ENCODE measurements at places on chromosomes 4 and X.

DNA sequence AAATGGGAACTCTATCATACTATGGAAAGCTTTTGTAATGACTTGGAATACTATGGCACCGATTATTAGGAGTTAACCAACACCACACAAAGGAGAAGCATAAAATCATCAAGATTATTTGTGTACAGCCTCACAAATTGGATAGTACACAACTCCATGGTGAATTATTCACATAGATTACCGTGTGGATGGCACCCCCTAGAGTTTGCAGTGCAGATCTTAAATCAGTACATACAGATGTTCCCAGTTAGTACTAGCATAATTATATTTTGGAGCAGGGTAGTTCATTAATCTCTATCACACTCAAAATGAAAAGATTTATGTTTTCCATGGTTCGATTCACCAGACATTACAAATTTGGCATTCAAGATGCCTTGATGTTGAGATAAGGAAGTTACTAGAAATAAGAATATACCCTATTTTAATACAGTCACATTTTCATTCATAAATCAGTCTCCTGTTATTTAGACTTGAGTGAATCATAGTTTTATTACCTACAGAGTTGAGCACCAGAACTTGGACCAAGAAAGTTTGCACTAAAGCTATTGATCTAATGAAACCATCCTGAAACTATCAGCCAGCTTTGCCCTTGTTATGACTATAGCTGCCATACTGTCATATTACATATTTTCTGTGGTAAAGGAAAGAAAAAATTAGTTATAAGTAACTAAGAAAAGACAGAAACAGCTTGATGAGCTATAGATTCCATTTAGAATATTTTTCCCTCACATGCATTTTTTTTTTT is 531.8 kb downstream of the GLUD2 start:
- peak; percentile 68 for DNase-seq

GRCh38 chrX:33175201-33175600 is 36.1 kb downstream of the DMD start:
- DNase-seq: peak; percentile 35

DNA sequence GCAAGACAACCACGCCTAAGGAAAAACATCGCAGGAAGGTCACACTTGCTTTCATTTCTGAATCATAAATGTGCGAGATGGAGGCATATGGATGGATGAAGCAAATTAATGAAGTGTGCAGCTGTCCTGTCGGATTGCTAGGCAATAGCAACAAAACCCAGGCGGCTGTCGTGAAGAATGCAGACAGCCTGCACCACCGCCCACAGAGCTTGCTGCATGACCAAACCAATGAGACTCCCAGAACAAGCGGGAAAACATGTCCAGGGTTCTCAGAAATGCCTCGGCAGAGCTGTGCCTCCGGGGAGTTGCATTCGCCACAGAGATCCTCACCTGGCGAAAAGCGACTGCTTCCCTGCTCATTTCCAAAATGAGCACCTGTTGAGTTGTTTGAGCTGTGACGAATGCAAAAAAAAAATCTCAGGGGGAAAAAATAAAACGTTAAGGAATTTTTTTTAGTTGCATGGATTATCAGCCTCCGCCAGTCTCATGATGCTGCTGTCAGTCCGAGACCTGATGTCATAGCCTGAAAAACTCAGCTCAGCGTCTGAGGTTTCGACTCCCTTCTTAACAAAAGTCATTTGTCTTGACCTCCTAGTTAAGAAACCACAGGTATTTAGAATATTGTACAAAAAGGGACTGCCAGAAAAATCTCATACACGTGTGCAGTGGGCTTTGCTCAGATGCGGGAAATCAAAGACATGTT is 155.5 kb upstream of the MXRA5 start:
- no peak for DNase-seq

- DNase-seq: no peak
These were observed 8.9 kb downstream of the BCLAF3 start for GRCh38 chrX:19981947-19982346.

GRCh38 chr4:89156174-89156914 is 45.0 kb downstream of the TIGD2 start:
- DNase-seq: peak; percentile 12

DNA sequence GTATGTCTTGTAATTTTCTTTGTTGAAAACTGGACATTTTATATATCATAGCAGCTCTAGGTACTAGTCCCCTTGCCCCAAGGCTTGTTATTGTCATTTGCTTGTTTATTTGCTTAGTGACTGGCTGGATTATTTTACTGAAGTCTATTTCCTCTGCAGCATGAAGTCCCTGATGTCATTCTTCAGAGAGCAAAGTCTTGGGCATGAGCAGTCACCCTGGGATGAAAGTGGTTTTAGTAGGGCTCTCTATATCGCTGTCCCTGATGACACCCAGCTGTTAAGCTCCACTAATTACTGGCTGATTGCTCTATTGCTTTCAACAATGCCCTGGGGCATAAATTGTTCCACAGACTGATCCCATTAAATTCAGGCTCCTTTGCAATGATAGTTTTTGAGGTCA is 113.5 kb upstream of the USP9X start:
- DNase-seq: peak; percentile 88

GRCh38 chr4:29966386-29966785 is 753.8 kb upstream of the PCDH7 start:
- DNase-seq: no peak

DNA sequence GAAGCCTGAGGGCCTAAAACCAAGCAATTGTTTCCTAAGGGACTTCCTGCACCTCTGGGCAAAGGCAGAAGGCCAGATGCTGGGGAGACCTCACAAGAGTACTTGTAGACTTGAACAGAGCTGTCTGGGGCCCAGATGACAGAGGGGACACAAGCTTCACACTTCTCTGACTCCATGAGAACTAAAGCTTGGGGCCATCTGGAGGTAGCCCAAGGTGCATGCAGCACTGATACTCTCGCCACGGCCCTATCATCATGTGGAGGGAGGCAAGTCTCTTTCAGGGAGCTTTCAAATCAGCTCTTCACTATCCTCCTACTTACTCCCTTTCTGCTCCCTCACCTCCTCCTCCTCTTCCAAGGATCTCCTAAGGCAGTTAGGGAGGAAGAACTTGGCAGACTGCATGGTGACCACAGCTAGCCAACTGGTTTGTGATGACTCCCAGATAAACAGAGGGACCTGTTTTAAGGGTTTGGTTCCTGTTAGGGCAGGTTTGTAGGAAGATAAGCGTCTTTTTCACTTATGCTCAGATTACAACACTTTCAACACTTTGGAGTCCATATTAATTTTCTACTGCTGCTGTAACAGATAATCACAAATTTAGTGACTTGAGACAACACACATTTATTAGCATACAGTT is 23.8 kb downstream of the MSL3 start:
- DNase-seq: no peak

- DNase-seq: no peak
These were observed 46.7 kb downstream of the DTHD1 start for GRCh38 chr4:36328130-36328529.

GRCh38 chr4:107888237-107888636 is 43.1 kb upstream of the CYP2U1 start:
- peak; percentile 14 for DNase-seq
